ENCODE measurements at places on chromosomes 7 and 10. TPM values are rescaled to one million over a fixed set of nuclear protein-coding genes. Genes with fewer than 3 reads are reported as not detected.

Gene POR
- total RNA-seq, result 74.1 TPM

Gene AGMO
- 0.41 TPM for total RNA-seq

Gene CEP41
- total RNA-seq, result 16.4 TPM

Gene LIPM
- total RNA-seq, result not detected

Gene CHCHD2
- not detected for total RNA-seq

Gene RAB19
- total RNA-seq, result 0.50 TPM

Gene FOXI2
- total RNA-seq, result not detected

Gene RPEL1
- total RNA-seq, result not detected

Gene SMKR1
- total RNA-seq, result not detected

Gene GRID2IP
- total RNA-seq, result 0.07 TPM

Gene NME8
- total RNA-seq, result not detected

Gene UCMA
- total RNA-seq, result not detected

- no peak for DNase-seq
- H3K27me3 ChIP-seq, result no peaks in the 10 kb centered on the region
- no peak overlapping the region for H3K4me3 ChIP-seq
- H3K27ac ChIP-seq, result no peak overlapping the region
- no peaks in the 10 kb centered on the region for H3K4me1 ChIP-seq
Observed at GRCh38 chr7:638256-639011, 88.1 kb upstream of the DNAAF5 start.

GRCh38 chr7:36854652-36855051, 130.4 kb upstream of the AOAH start:
- H3K4me3 ChIP-seq, result no peak overlapping the region
- no peaks in the 10 kb centered on the region for H3K4me1 ChIP-seq
- H3K27ac ChIP-seq, result no peak overlapping the region
- H3K36me3 ChIP-seq, result no peaks in the 10 kb centered on the region
- DNase-seq, result no peak

DNA sequence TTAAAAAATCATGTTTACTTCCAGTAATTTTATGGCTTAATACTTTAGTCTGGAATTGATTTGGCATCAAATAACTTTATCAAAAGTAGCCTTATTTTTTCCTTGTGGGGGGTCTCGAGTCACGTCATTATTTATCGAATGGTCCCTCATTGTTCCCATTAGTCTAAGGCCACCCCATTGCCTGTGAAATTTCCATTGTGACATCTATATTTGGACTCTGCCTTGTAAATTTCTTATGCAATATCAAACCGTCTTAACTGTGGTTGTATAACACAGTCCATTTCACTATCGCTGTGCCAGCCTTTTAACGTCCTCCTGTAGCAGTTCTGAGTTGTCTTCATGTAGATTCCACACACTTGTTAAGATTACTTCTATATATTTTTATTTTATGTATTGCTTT, 103.9 kb upstream of the RET start:
- no peak overlapping the region for H3K4me3 ChIP-seq
- no peaks in the 10 kb centered on the region for H3K27me3 ChIP-seq
- no peaks in the 10 kb centered on the region for H3K36me3 ChIP-seq
- no peak for DNase-seq
- H3K4me1 ChIP-seq, result no peaks in the 10 kb centered on the region

GRCh38 chr10:49407151-49407550, 11.3 kb upstream of the DRGX start:
- H3K27me3 ChIP-seq, result peaks cover 16% of the 10 kb centered on the region
- DNase-seq, result no peak
- H3K36me3 ChIP-seq, result no peaks in the 10 kb centered on the region
- no peak overlapping the region for H3K27ac ChIP-seq

DNA sequence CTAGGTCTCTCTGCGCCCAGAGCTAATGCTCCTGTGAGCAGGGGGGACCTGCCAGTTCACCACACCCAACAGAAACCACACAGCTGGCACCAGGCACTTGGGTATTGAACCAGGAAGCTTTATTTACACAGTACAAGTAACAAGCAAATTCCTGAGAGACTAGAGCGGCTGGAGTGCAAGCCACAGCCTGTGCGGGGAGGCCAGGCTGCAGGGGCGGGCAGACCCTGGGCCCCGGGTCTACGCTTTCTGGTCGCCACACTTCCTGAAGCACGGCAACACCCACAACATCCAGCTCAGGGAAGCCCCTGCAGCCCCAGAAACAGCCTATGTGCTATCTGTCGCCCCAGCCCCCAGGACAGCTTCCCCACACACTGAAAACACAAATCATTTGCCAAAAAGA, 125.0 kb downstream of the FAM53B start:
- H3K27me3 ChIP-seq, result no peaks in the 10 kb centered on the region
- no peaks in the 10 kb centered on the region for H3K4me1 ChIP-seq
- DNase-seq, result peak; percentile 16
- no peak overlapping the region for H3K27ac ChIP-seq
- no peak overlapping the region for H3K4me3 ChIP-seq

- H3K27me3 ChIP-seq, result peaks cover 3% of the 10 kb centered on the region
- no peaks in the 10 kb centered on the region for H3K36me3 ChIP-seq
- no peak overlapping the region for H3K4me3 ChIP-seq
- H3K27ac ChIP-seq, result no peak overlapping the region
Observed at GRCh38 chr10:70890917-70891431, 2.6 kb upstream of the PCBD1 start.

- no peaks in the 10 kb centered on the region for H3K4me1 ChIP-seq
- no peaks in the 10 kb centered on the region for H3K27me3 ChIP-seq
- no peak overlapping the region for H3K4me3 ChIP-seq
- no peak for DNase-seq
- no peak overlapping the region for H3K27ac ChIP-seq
Observed at GRCh38 chr7:76125560-76125959, 76.1 kb upstream of the SRRM3 start.

DNA sequence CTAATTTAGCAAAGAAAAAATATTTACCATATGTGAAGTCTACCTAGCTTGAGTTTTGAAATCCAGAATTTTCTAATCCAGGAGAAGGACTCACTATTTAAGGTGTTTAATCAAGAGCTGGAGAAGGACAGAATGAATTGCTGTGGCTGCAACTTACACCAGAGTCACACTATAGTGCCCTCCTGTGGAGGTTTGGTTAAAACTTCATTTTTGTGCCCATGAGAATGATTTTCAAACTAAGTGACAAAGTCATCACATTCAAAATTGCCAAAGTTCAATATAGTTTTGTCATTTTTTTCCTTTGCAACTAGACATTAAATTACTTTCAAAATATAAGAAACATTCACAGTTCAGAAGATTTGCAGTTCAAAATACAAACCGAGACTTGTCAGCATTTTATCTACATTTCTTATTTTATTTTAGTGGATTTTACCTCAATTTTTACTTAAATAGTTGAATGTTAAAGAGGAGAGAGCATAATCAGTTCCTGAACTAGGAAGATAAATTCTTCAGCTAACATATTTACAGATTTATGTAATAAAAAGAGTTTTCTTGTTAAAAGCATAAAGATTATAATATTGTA, 70.7 kb downstream of the CABCOCO1 start:
- no peaks in the 10 kb centered on the region for H3K4me1 ChIP-seq
- no peak overlapping the region for H3K27ac ChIP-seq
- H3K36me3 ChIP-seq, result no peaks in the 10 kb centered on the region
- H3K4me3 ChIP-seq, result no peak overlapping the region
- peak; percentile 24 for DNase-seq

DNA sequence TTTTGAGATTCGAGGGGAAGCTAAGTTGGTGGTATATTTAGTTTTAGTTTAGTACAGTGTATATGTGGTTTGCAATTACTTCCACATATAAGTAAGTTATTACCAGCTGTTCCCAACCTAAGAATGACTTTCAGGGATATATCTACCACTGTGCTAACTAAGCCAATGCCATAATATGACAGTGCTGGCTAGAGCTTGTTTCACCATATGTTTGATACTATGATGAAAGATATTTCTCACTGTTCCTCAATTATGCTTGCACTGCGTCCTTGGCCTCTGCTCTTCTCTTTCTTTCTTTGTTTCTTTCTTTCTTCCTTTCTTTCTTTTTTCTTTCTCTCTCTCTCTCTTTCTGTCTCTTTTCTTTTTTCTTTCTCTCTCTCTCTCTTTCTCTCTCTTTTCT, 113.8 kb upstream of the SKAP2 start:
- no peaks in the 10 kb centered on the region for H3K4me1 ChIP-seq
- no peaks in the 10 kb centered on the region for H3K27me3 ChIP-seq
- no peak for DNase-seq
- no peaks in the 10 kb centered on the region for H3K36me3 ChIP-seq

DNA sequence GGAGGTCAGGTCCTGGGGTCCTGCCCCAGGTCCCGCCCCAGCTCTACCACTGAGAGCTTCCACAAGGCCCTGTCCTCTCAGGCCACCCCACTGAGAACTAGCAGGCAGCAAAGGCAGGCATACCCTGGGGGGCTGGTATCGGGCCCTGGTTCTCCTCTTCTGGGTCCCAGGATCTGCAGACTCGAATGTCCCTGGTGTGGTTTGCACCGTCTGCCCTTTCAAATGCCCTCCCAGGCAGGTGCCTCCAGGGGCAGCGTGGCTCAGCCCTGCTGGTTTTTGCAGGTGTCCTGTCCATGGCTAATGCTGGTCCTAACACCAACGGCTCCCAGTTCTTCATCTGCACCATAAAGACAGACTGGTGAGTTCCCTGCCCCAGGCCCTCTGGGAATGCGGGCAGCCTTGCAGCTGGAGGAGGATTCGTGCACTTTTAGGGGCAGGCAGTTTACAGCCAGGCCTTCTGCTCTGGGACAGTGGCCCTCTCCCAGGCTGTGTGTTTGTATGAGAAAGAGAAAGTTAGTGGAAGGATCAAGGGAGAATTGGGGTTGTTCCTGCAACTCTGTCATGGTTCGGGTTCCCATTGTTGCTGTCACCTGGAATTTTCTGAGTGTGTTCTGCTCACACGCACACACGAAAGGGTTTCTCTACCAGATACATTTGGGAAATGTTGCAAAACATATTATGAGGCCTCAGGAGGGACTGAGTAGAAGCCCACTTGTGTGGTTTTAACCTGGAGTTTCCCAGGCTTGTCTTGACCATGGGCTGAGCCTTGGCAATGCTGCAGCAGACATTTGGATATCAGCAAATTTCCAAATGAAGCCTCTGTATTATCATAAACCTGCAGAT, 5.0 kb downstream of the PPIF start:
- DNase-seq, result no peak
- peaks cover 36% of the 10 kb centered on the region for H3K36me3 ChIP-seq
- H3K27me3 ChIP-seq, result no peaks in the 10 kb centered on the region
- no peak overlapping the region for H3K27ac ChIP-seq

DNA sequence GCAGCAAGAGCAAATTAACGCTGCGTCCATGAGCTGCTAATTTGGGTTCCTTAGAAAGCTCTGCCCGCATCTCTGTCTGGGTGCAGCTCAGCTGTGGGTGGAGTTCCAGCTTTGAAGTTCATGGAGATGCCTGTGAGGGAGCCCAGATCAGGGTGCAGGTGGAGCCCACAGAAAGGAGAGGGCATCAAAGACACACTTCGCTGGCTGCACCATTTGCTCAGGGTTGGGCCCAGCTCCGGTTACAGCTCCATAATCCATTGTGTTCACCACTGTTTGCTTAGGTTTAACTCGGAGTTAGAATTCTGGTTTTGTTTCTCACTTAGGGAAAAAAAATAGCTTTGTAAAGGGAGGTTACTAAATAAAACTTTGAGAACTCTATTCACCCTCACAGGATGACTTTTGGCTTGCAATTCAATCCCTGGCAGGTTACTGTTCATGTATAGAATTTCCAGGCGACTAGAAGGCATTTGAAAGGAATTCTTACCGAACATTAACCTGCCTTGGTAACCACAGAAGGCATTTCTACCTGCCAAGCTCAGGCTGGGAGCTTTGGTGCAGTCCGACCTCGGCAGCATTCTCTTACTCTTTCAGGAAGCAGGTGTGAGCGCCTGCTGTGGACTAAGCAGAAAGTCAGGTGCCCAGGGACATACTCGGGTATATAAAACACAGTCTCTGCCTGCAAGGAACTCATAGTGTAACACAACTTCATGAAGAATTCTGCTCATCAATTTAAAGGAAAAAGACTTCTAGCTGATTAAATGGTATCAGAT, 179.5 kb upstream of the RNF32 start:
- no peaks in the 10 kb centered on the region for H3K4me1 ChIP-seq
- H3K36me3 ChIP-seq, result no peaks in the 10 kb centered on the region
- no peak overlapping the region for H3K27ac ChIP-seq
- no peak for DNase-seq
- no peaks in the 10 kb centered on the region for H3K27me3 ChIP-seq

GRCh38 chr7:23114896-23115295, 9.3 kb downstream of the KLHL7 start:
- no peaks in the 10 kb centered on the region for H3K4me1 ChIP-seq
- H3K27me3 ChIP-seq, result no peaks in the 10 kb centered on the region
- no peak overlapping the region for H3K27ac ChIP-seq
- no peaks in the 10 kb centered on the region for H3K36me3 ChIP-seq
- H3K4me3 ChIP-seq, result no peak overlapping the region

DNA sequence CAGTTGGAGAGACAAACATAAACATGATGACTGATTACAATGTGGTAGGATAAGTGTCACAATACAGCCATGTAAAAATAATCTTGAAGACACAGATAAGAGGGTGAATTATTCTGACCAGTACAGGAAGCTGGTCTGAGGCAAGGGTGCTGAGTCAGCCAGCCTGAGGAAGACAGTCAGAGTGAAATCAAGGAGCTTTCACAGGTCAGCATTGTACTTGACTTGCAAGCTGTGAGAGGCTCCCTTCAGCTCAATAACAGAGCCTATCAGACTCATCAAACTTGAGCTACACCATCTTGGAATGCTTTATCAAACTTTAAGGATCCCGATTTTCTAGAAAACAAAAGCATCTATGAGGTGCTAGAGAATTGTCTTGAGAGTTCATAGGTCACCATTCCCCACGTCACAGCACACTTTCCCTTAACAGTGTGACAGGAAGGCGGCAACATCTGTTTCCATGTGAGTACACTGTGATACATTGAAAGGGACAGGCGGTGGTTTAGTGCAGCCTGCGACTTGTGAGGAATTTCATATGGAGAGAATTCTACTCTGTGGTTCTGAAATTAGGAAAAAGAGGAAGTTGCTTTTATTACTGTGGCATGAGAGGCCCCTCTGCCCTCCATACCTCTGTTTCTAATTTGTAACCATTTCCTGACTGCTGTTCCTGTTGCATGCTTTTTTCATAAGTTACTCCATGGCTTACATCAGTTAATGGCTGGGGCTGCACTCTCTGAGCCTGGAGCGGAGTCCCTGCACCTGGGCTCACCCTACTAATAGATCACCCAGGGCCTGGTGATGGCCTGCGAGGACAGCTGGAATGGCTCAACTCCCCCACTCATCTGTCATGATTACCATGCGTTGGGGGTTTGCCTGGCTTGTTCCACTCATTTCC, 417.1 kb downstream of the SUGCT start:
- peak overlapping the region; percentile 48 for H3K27ac ChIP-seq
- no peak overlapping the region for H3K4me3 ChIP-seq
- peak; percentile 82 for DNase-seq
- H3K4me1 ChIP-seq, result peaks cover 11% of the 10 kb centered on the region

- H3K4me1 ChIP-seq, result no peaks in the 10 kb centered on the region
- no peak overlapping the region for H3K27ac ChIP-seq
- no peak for DNase-seq
- no peaks in the 10 kb centered on the region for H3K36me3 ChIP-seq
- H3K27me3 ChIP-seq, result no peaks in the 10 kb centered on the region
Observed at GRCh38 chr10:50440489-50440888, 183.3 kb downstream of the SGMS1 start.

GRCh38 chr10:55400075-55400849, 599.2 kb upstream of the PCDH15 start:
- no peaks in the 10 kb centered on the region for H3K36me3 ChIP-seq
- peak; percentile 34 for DNase-seq
- H3K27me3 ChIP-seq, result no peaks in the 10 kb centered on the region

All from astrocyte (in vitro differentiated cells and primary cell).